Gastrocnemius medialis (tissue), 4 donors: ENCODE measurements at places on chromosomes 12 and 14. TPM values are rescaled to one million over a fixed set of nuclear protein-coding genes. Genes with fewer than 3 reads are reported as not detected.

DNA sequence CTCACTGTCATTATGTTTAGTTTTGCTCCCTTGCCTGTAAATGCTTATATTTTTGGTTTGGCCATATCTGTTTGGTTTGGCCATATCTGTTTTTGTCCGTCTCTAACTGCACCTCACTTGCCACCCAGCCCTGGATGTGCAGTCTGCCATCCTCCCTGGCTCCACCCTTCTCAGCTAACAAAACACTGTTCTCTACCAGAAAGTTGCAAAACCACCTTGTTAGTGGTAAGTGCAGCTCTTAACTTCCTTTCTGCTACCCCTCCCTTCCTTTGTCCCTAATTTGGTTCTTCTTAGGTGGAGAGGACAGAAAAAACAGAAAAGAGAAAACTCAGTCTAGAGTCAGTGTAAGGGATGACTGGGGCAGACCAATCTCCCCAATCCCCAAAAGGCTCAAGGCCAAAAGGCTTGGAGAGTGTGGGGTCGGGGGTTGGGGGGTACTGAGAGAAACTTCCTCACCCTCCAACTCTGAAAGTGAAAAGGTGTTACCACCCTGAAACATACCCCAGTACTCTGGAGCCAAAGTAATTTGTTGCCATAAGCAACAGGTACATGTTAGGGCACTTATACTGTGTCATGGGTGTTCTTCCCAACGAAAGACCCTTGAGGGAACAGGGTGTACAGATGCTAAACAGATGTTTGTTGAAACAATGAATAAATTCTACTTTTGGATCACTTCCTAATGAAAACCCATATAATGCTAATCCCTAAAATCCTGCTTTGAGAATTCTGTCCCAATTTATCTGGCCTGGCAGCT, 5.0 kb downstream of the BIN2 start:
- H3K36me3 ChIP-seq = no peaks in the 10 kb centered on the region
- H3K4me1 ChIP-seq = no peaks in the 10 kb centered on the region
- H3K27me3 ChIP-seq = no peaks in the 10 kb centered on the region
- H3K4me3 ChIP-seq = no peak overlapping the region
- H3K27ac ChIP-seq = no peak overlapping the region

DNA sequence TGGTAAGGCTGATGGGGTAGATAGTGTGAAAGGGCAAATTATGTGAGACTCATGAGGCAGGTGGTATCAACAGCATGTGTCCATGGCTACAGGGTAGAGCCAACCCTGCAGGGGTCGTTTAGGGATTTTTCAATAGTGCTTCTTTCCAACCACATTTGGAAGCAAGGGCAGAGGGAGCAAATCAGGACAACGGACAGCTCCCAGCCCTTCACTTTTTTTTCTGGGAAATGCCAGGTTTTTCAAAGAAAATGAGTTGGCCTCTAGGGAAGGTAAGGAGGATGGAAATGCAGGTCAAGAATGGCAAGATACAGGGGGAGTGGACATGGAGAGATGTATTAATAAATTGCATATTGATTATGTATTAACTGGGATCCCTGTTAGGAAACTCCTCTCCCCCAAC, 4.9 kb upstream of the CMA1 start:
- no peaks in the 10 kb centered on the region for H3K36me3 ChIP-seq
- no peaks in the 10 kb centered on the region for H3K4me1 ChIP-seq
- no peak for DNase-seq
- no peak overlapping the region for H3K27ac ChIP-seq
- H3K4me3 ChIP-seq = no peak overlapping the region
- H3K27me3 ChIP-seq = no peaks in the 10 kb centered on the region

DNA sequence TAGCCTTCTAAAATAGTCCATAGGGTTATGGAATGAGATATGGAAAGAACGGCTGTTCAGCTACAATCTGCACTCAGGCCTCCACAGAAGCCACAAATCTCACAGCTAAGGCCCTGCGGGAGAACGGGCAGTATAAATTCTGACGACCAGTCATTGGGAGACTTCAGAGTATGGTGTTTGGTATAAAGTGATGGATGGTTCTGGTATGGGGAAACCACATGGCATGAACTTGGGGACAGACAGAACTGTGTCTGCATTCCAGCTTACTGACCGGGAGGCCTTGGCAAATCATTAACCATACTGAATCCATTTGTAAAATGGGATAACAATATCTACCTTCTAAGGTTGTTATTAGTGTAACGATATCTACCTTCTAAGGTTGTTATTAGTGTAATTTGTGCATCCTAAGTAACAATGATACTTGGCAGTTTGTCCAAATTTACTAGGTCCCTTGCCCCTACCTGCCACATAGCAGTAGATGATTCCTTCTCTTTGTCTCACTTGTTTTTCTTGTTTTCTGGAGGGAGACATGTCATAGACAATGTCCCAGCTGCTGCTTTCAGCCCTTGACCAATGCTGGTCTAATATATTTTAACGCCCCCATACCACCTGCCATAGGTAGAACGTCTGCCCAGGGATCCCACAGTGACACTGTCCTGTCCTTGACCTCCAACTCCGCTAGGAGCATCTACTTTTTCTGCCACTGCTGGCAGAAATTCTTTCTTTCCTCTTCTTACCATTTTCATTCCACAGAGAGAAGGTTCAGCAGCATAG, 6.8 kb downstream of the CDKL1 start:
- no peak overlapping the region for H3K4me3 ChIP-seq
- no peaks in the 10 kb centered on the region for H3K36me3 ChIP-seq
- no peak overlapping the region for H3K27ac ChIP-seq
- H3K4me1 ChIP-seq = no peaks in the 10 kb centered on the region
- no peak for DNase-seq
- no peaks in the 10 kb centered on the region for H3K27me3 ChIP-seq

GRCh38 chr12:131828671-131829355, 620 bp downstream of the MMP17 start:
- peaks cover 43% of the 10 kb centered on the region for H3K27me3 ChIP-seq
- H3K4me3 ChIP-seq = peak overlapping the region; percentile 50
- H3K27ac ChIP-seq = no peak overlapping the region
- H3K36me3 ChIP-seq = no peaks in the 10 kb centered on the region

DNA sequence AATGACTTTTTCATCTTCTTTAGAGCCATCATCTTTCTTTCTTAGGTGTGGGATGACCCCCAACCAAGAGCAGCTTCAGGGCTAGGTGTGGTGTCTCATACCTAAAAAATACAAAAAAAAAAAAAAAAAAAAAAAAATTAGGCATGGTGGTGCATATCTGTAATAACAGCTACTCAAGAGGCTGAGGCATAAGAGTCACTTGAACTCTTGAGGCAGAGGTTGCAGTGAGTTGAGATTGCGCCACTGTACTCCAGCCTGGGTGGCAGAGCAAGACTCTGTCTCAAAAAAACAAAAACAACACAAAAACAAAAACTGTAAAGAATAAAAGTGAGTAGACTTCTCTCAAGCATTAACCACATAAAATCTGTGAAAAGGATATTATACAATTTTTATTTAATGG, 8.0 kb upstream of the ATF7IP start:
- no peaks in the 10 kb centered on the region for H3K36me3 ChIP-seq
- no peaks in the 10 kb centered on the region for H3K4me1 ChIP-seq
- no peak for DNase-seq
- no peak overlapping the region for H3K27ac ChIP-seq

GRCh38 chr14:72699852-72700257, 194.0 kb downstream of the DPF3 start:
- peaks cover 31% of the 10 kb centered on the region for H3K4me1 ChIP-seq
- no peak overlapping the region for H3K4me3 ChIP-seq
- no peaks in the 10 kb centered on the region for H3K36me3 ChIP-seq
- H3K27me3 ChIP-seq = no peaks in the 10 kb centered on the region
- peak overlapping the region; percentile 74 for H3K27ac ChIP-seq
- peak; percentile 67 for DNase-seq

Gene CFAP251
- 0.49 TPM for total RNA-seq

DNA sequence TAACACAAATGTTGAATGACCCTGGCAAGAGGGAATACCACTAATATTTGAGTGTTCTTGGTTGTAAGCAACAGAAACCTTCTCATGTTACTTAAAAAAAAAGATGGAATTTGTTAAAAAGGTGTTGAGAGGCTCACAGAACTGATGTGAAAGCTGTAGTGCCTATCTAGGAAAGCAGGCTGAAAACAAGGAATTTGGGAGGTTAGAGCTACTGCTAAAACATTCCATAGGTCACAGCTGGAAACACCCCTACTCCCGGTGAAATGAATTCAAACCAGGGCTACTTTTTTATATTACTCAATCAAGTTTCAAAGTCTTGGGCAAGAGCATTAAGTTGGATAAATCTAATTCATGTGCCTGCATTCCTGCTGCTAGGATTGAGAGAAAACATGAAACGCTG, 104.1 kb downstream of the SLC35F4 start:
- H3K4me3 ChIP-seq = no peak overlapping the region
- H3K4me1 ChIP-seq = no peaks in the 10 kb centered on the region
- no peaks in the 10 kb centered on the region for H3K36me3 ChIP-seq
- H3K27ac ChIP-seq = no peak overlapping the region

DNA sequence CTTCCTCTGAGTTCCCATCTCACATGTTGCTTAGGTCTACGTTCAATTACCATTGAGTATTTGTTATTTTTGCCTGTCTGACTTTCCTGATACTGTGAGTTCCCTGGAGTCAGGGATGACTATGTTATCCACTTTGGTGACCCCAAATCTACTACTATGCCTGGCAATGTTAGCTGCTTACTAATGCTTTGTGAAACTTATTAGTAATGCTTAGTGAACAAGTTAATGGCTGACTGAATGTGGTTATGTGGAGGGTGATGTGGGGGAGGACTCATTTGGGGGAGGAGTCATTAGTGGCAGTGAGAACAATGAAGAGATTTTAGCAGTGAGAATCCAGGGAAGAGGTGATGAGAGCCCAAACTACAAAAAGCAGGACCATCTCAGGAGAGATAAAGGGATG, 121.6 kb downstream of the KTN1 start:
- H3K27me3 ChIP-seq = no peaks in the 10 kb centered on the region
- no peak overlapping the region for H3K27ac ChIP-seq
- H3K36me3 ChIP-seq = no peaks in the 10 kb centered on the region

Gene TOMM20L
- total RNA-seq = not detected

- H3K4me1 ChIP-seq = peaks cover 3% of the 10 kb centered on the region
- no peaks in the 10 kb centered on the region for H3K36me3 ChIP-seq
- no peak for DNase-seq
Observed at GRCh38 chr12:39344926-39345325, 98.0 kb downstream of the KIF21A start.

- peak overlapping the region; percentile 77 for H3K4me3 ChIP-seq
- H3K27ac ChIP-seq = peak overlapping the region; percentile 91
- H3K4me1 ChIP-seq = peaks cover 30% of the 10 kb centered on the region
- DNase-seq = no peak
- H3K27me3 ChIP-seq = no peaks in the 10 kb centered on the region
Observed at GRCh38 chr14:22597771-22598098, 365 bp upstream of the ABHD4 start.

DNA sequence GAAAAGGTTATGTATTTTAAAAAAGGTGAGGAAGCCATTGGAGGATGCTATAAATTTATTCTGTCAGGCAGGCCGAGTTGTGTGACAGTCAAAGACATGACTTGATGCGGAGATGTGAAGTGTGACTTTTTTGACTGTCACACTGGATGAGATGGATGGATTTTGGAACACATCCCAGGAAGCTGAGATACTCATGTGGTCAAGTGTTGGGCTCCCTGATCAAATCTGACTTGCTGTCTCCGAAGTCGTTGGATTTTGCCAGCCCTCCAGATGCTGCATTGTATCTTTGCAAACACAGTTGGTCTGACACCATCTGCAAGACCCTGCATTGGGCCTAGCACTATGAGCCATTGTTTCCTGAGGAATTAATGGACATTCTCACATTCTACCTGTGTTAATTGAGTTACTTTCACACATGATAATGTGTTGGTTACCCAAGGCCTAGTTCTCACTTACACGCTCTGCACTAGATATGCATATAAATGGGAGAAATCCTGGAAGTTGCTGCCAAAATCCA, 204.0 kb upstream of the PRKD1 start:
- H3K27ac ChIP-seq = no peak overlapping the region
- no peak for DNase-seq
- H3K4me1 ChIP-seq = no peaks in the 10 kb centered on the region
- H3K4me3 ChIP-seq = no peak overlapping the region

DNA sequence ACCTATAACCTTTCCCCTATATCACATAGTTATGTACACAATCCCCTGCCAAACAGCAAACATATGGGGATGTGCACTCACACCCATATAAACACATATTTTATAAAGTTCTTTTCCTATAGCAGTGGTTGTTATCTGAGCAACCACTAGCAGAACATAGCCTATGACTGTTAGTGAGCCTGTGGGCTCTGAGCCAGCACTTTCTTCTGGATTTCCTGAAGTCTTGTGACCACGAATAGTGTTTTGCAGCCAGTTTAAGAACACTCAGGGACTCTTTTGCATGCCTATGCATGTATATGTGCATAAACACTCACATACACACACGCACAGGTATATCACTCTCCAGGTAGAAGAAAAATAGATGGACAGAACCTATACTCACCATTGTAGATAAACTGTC, 17.1 kb downstream of the TESPA1 start:
- no peak for DNase-seq
- no peaks in the 10 kb centered on the region for H3K36me3 ChIP-seq
- no peaks in the 10 kb centered on the region for H3K27me3 ChIP-seq

GRCh38 chr12:58915634-58916033, 4.7 kb downstream of the LRIG3 start:
- H3K36me3 ChIP-seq = peaks cover 4% of the 10 kb centered on the region
- H3K27ac ChIP-seq = peak overlapping the region; percentile 95
- peak overlapping the region; percentile 30 for H3K4me3 ChIP-seq
- DNase-seq = peak; percentile 14

DNA sequence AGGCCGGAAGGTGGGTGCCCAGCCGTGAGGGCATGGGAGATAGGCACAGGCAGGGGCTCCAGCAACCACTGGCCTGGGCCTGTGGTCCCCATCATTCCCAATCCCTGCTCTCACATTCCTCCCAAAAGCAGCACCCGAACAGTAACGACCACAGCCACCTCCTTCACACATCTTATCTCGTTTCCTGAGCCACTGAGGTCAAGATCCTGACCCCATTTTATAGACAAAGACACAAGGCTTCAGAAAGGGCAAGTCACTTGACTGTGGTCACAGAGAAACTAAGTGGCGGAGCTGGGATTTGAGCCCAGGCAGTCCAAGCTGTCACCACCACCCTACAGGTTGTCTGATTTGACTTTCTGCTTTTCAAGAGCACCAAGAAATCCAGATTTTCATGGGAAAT, 38.9 kb downstream of the DTX1 start:
- no peak overlapping the region for H3K4me3 ChIP-seq
- H3K4me1 ChIP-seq = no peaks in the 10 kb centered on the region
- H3K27me3 ChIP-seq = peaks cover 10% of the 10 kb centered on the region
- H3K36me3 ChIP-seq = no peaks in the 10 kb centered on the region

- H3K4me3 ChIP-seq = no peak overlapping the region
- H3K27ac ChIP-seq = peak overlapping the region; percentile 83
- no peaks in the 10 kb centered on the region for H3K36me3 ChIP-seq
- no peak for DNase-seq
- H3K4me1 ChIP-seq = peaks cover 22% of the 10 kb centered on the region
Observed at GRCh38 chr12:55658635-55659391, 22.1 kb downstream of the OR10P1 start.
